ENCODE measurements at places on chromosomes 6 and 20.

DNA sequence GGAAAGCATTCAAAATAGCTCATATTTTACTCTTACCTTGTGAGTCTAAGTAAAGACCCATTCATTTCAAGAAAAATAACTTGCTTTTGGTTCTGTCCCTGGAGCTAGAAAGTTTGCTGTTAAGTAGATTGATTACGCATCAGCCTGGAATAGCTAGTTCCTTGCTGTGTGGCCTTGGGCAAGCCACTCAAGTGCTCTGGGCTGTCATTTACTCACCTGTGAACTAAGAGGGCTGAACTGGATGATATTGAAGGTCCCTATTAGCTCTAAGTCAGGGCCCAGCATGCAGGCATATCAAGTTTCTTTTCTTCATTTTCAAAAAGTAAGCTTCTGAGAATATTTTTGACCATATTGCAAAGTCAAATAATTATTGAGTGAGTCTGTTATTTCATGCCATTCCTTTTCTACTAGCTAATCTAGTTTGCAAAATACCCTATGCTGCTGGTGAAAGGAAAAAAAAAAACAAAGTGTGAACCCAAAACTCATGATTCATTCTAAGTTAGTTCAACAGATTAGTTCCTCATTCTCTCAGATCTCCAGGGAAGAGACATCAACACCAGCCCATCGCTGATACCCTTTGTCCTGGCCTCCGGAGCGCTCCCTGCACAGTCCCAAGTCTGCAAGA, 106.5 kb upstream of the GMDS start:
- no peak for DNase-seq

DNA sequence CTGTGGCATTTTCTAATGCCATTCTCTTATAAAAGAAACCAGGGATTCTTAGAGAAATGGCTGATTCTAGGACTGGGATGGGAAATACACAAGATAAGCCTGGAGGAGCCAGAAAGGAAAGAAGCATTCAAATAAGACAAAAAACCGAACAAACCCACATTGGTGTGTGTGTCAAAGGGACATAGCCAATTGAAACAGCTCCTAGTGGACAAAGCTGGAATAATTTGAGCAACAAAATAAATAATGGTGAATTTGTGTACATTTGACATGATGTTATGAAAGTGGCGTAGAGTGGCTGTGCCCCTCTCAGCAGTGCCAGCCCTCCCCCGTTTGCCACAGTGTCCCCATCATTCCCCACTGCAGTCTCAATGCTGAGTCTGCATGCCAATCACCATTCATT, 55.5 kb downstream of the B3GAT2 start:
- no peak for DNase-seq

- DNase-seq, result no peak
Measured at GRCh38 chr6:95686272-95686671, 108.9 kb downstream of the MANEA start.

DNA sequence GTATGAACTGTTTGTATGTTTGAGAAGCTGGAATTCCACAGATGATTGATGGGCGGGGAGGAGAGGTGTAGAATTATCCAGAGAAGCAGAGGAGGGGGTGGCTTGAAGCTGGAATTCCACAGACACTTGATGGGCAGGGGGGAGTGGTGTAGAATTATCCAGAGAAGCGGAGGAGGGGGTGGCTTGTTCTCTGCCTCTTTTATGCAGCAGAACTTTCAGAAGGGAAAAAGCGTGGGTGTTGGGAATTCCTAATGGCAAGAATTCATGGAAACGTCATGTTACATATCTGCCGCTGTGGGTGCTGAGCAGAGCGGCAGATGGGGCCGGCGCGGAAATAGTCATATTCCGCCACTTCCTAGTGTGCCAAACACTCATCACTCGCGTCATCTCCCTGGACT, 167.9 kb upstream of the KCNG1 start:
- no peak for DNase-seq

GRCh38 chr6:140388815-140389214, 1014.4 kb upstream of the CITED2 start:
- DNase-seq, result no peak

GRCh38 chr6:75202676-75203131, 3.1 kb downstream of the COL12A1 start:
- no peak for DNase-seq

GRCh38 chr20:58039274-58040092, 189.0 kb downstream of the ANKRD60 start:
- no peak for DNase-seq

GRCh38 chr6:65955034-65955433, 248.0 kb upstream of the EYS start:
- DNase-seq, result no peak

DNA sequence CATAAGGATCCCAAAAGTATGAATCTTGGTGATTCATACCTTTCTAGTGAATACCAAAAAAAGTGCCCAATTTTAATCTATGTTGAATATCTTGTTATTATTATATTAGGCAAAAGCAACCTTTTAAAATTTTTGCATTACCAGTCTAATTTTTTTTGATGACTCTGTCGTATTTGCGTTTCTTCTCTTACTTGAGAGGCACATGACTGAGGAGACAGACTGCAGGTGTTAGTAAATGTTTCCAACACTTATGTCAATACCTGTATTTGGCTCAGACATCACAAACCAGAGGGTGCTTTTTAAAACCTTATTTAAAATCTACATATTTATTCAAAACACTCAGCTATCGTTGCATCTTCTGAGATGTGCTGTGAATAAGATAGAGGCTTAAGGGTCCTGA, 27.1 kb downstream of the ID4 start:
- no peak for DNase-seq

DNA sequence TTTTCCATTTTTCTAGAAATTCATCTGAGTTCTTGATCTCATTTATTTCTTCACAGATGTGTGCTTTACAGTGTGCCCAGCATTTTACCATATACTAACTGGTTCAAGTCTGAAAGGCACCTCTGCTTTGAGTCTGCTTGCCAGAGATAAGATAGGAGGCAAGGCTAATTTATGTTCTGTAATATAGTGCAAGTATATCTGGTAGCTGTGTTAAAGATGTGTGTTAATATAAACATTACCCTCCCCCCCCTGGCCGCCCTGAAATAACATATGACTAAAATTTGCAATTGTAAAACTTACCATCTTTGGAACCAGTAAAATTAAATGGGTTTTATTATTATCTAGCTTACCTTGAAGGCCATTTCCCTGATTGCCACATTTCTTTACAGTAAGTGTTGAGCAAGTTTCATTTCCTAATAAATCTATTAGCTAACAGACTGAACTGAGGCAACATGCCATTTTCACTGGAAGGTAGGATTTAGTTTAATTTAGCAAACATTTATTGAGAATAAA, 2.7 kb downstream of the FBXO9 start:
- no peak for DNase-seq

GRCh38 chr6:6975459-6976111, 132.2 kb upstream of the RREB1 start:
- no peak for DNase-seq

GRCh38 chr6:39769012-39769411, 23.2 kb upstream of the DAAM2 start:
- no peak for DNase-seq

GRCh38 chr6:134287859-134288537, 29.9 kb downstream of the SGK1 start:
- DNase-seq, result no peak

- no peak for DNase-seq
Measured at GRCh38 chr6:3214898-3215297, 12.6 kb downstream of the TUBB2B start.

GRCh38 chr6:39599973-39600372, 125.2 kb downstream of the KIF6 start:
- no peak for DNase-seq

- no peak for DNase-seq
Measured at GRCh38 chr6:125562156-125562555, 187.3 kb upstream of the HEY2 start.

DNA sequence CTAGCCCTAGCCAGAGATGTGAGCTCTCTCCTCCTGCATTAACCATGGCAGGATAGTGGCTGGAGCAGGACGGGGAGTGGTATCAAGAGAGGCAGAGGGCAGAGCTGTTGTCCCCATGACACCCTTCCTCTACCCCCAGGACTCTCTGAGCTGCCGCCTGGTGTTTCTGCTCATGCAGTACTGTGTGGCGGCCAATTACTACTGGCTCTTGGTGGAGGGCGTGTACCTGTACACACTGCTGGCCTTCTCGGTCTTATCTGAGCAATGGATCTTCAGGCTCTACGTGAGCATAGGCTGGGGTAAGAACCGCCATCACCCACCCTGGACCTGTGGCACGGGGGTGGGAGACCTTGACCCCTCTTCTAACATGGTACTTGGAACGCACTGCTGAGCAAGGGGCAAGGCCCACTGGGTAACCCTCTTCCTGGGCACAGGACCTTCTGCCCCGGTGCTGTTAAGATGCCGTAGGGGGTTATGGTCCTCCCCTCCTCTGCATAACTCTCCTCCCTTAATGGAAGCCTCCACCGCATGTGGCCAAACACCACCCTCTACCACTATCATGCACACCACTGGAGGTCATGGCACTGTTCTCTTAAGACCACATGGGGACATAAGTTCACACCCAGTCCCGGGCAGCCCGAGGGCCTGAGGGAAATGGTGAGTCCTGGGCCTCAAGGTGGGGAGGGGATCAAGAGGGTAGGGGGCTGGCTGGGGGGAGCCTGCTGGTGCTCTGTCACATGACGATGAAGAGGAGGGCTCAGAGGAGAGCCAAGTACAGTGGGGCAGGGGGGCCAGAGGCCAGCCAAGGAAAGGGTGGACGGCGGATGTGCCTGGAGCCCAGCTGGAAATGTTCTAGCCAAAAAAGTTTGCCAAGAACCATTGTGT, 25.1 kb downstream of the GLP1R start:
- no peak for DNase-seq

DNA sequence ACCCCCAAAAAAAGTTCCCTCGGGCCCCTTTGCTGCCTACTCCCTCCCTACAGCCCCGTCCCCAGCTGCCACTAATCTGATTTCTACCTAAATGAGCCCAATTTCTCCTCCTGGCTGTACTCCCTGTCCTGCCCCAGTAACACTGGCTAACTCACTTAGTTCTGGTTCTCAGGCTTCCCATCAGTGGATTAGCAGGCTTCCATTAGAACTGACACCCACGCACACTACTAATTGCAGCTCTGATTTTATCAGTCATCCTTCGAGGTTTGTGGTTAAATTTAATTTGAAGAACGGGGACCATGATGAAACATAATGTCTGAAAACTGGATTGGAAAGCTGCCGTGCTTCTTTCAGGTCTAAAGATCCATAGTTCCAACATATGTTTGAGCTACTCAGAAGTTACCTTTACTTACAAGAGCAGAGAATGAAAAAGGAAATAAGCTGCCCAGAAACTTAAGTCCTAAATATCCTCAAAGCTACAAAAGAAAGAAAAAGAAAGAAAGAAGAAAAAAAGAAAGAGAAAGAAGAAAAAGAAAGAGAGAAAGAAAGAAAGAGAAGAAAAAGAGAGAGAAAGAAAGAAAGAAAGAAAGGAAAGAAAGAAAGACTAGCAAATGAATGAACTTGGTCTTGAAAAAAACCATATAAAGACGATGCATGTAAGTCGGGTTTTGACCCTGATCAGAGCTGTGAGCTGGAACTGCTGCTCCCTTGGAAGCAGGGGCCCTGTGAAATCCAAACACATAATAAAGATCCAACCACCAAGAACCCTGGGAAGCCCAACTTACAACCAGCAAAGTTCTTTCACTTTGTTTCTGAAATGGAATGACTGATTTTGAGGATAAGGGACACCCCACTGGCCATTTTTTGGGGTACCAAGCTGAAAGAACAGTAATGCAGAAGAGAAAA, 51.7 kb downstream of the CNKSR3 start:
- no peak for DNase-seq

- no peak for DNase-seq
Measured at GRCh38 chr6:169905041-169905807, 153.8 kb downstream of the ERMARD start.

GRCh38 chr6:112663698-112664097, 316.6 kb downstream of the RFPL4B start:
- DNase-seq, result no peak

GRCh38 chr6:133368664-133369063, 127.5 kb downstream of the EYA4 start:
- DNase-seq, result no peak

- no peak for DNase-seq
Measured at GRCh38 chr6:123462152-123462551, 174.6 kb downstream of the TRDN start.

DNA sequence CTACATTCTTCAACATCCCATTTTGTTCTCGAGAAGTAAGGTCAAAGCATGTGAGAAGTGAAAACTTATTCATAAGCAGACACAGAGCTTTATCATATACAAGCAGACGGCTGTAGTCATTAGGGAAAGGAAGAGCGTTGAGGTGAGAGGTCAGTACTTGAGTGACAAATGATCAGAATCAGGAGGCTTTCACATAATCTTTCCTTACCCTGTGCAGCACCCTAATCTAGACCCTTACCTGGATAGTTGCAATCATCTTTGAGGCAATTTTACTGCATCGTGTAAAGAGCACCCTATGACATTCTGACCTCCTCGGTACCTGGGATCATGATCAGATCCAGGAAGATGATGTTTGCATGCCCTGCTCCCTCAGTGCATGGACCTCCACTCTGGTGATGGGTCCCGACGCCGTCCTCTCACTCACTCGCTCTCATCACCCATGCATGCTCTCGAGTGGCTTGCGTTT, 62.7 kb downstream of the RNF182 start:
- no peak for DNase-seq

DNA sequence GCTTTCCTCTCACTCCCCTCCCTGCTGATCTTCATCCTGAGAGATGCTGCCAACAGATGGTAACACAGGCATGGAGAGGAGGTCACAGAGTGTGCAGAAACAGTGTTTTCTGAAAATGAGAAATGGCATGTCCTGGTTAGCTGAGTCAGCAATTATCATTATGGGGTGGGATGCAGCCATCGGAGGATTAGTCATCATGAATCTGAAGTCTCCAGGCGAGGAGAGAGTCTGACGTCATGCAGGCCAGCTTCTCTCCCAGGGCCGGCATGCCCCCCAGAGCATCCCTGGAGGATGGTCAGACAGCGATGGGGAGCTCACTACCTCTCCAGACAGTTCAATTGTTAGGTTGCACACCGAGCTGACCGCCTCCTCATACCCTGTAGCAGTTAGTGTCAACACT, 4.7 kb upstream of the GTSF1L start:
- no peak for DNase-seq

DNA sequence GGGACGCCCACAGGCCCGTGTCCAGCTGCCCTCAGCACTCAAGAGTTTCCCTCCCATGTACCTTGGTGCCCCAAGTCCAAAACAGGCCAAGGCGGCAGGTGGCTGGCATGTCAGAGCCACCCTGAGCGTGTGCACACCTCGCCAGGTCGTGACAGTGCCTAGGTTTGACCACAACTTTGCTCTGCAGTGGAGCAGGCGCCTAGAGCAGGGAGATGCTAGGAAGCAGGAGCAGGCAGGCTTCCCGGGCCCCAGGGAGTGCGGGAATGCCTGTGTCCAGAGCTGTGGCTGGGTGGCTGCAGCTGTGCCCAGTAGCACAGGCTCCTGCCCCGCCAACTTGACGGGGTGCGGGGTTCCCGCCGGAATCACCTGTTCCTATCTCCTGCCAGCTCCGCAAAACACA, 380.8 kb upstream of the IMPG1 start:
- DNase-seq, result no peak

DNA sequence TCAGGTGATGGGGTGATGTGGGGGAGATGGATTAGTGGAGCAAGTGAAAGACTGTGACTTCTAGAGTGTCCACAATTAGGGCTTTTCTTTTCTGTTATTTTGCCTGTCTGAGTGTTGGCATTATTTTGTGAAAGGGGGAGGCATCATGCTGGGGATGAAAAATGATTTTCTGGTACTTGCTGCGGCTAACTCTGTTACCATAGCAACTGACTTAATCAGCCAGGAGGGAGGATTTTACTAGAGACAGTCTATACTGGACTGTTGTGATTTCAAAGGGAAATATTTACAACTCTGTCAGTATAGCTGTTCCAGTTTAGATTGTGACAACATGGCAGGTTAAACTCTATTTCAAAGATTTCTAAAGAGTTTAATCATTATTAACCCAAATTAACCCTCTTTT, 30.4 kb upstream of the MRAP2 start:
- no peak for DNase-seq
